ENCODE measurements at places on chromosomes 4 and X. TPM values are rescaled to one million over a fixed set of nuclear protein-coding genes. Genes with fewer than 3 reads are reported as not detected.

Gene CACNA1F
- total RNA-seq: not detected

Gene CWH43
- total RNA-seq: not detected

Gene VSIG1
- not detected for total RNA-seq

Gene RAB40A
- 0.16 TPM for total RNA-seq

Gene HTN3
- not detected for total RNA-seq

Gene F8A3
- total RNA-seq: 0.79 TPM

Gene ARX
- total RNA-seq: not detected

Gene CXCL6
- total RNA-seq: 14.3 TPM

Gene PDZD4
- total RNA-seq: under 0.01 TPM

Gene NMU
- not detected for total RNA-seq
